Dermis lymphatic vessel endothelial cell (primary cell): ENCODE measurements at places on chromosomes 3 and 15. TPM values are rescaled to one million over a fixed set of nuclear protein-coding genes. Genes with fewer than 3 reads are reported as not detected.

ABCC5 gene
- 10.6 and 19.1 TPM in 2 replicates for total RNA-seq

GOLGA8G gene
- not detected in 2 replicates for total RNA-seq

CIP2A gene
- total RNA-seq, result 4.9 and 6.4 TPM in 2 replicates

STARD9 gene
- total RNA-seq, result 6.9 and 7.6 TPM in 2 replicates

VPS39 gene
- total RNA-seq, result 30.8 and 40.0 TPM in 2 replicates

SMARCC1 gene
- total RNA-seq, result 24.9 and 32.0 TPM in 2 replicates

MOBP gene
- total RNA-seq, result under 0.01 TPM in 1 of 2 replicates, not detected in the other

LYZL4 gene
- total RNA-seq, result not detected in 2 replicates

C3orf49 gene
- not detected in 2 replicates for total RNA-seq

TMEM108 gene
- 0.09 TPM in 1 of 2 replicates, not detected in the other for total RNA-seq

RETNLB gene
- total RNA-seq, result not detected in 2 replicates

ARPP19 gene
- total RNA-seq, result 123 and 129 TPM in 2 replicates

CFAP100 gene
- total RNA-seq, result not detected in 2 replicates

LSAMP gene
- total RNA-seq, result under 0.01 TPM in 1 of 2 replicates, not detected in the other

VEPH1 gene
- 0.86 and 2.8 TPM in 2 replicates for total RNA-seq

DAZL gene
- not detected in 2 replicates for total RNA-seq

CCR1 gene
- not detected in 2 replicates for total RNA-seq

CADPS gene
- total RNA-seq, result not detected in 2 replicates

PTPN23 gene
- total RNA-seq, result 14.2 and 15.3 TPM in 2 replicates

LRRFIP2 gene
- total RNA-seq, result 31.6 and 32.0 TPM in 2 replicates

ITPKA gene
- 0.09 and 0.11 TPM in 2 replicates for total RNA-seq

SNTN gene
- total RNA-seq, result not detected in 2 replicates

LINS1 gene
- 5.4 and 8.1 TPM in 2 replicates for total RNA-seq

OCA2 gene
- total RNA-seq, result not detected in 2 replicates

FANCD2OS gene
- total RNA-seq, result not detected in 2 replicates

MRPS22 gene
- 52.3 and 77.1 TPM in 2 replicates for total RNA-seq

PLA1A gene
- total RNA-seq, result 2.8 and 7.3 TPM in 2 replicates

PAK6 gene
- not detected in 2 replicates for total RNA-seq

FBXL2 gene
- 10.7 TPM in 2 replicates for total RNA-seq

STARD5 gene
- total RNA-seq, result 2.1 and 2.2 TPM in 2 replicates

THRB gene
- total RNA-seq, result under 0.01 and 0.09 TPM in 2 replicates

ASB14 gene
- not detected in 2 replicates for total RNA-seq

TOPBP1 gene
- 23.4 and 27.0 TPM in 2 replicates for total RNA-seq

MRAS gene
- total RNA-seq, result 4.9 and 6.6 TPM in 2 replicates
